Stimulated activated CD4-positive, alpha-beta T cell treated with anti-CD3 and anti-CD28 coated beads, TNF-alpha, amount 100 ng/mL, for 4 hours (primary cell): ENCODE measurements at places on chromosomes 12 and 14.

DNA sequence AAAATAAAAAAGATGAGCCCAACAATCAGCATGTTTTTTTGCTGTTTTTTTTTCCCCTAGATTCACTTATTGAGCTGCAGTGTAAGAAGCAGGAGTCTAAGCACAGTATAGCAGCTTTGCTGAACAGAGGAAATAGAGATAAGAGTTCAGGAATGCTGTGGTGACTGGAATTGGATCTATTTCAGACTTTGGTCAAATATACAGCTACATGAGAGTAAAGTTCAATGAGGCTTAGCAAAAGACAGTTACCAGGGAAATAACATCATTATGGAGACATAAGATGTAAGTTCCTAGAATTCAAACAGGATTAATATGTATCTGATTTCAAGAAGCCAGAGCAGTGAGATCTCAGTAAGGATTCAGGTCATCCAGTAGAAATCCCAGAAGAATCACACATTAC is 613.0 kb downstream of the RPS29 start:
- no peak for DNase-seq

- DNase-seq: no peak
Measured at GRCh38 chr12:53860426-53861345, 77.9 kb upstream of the HOXC13 start.

- DNase-seq: no peak
Measured at GRCh38 chr12:46452061-46452615, 79.6 kb upstream of the SLC38A2 start.

DNA sequence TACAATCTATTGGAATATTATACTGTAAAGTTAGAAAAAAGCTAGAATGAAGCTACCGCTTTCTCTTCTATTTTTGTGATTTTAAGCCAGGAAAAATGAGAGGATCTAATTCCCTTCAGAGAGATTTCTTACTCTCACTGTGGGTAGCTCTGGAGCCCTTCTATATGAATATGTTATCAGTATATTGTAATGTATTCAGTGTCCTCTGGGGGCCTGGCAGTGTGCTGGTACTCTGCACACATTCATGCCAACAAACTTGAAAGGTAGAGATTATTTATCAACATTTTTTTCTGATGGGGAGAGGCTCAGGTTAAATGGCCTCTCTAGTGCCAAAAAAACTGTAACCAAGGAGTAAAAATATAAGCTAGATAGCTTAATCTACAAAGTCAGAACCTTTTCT is 292.8 kb downstream of the TTC6 start:
- DNase-seq: no peak

- no peak for DNase-seq
Measured at GRCh38 chr12:100199023-100199346, 1.6 kb upstream of the ACTR6 start.

GRCh38 chr12:55636116-55636655 is 506 bp upstream of the OR10P1 start:
- no peak for DNase-seq

- no peak for DNase-seq
Measured at GRCh38 chr14:23380197-23380914, 3.5 kb downstream of the CMTM5 start.

DNA sequence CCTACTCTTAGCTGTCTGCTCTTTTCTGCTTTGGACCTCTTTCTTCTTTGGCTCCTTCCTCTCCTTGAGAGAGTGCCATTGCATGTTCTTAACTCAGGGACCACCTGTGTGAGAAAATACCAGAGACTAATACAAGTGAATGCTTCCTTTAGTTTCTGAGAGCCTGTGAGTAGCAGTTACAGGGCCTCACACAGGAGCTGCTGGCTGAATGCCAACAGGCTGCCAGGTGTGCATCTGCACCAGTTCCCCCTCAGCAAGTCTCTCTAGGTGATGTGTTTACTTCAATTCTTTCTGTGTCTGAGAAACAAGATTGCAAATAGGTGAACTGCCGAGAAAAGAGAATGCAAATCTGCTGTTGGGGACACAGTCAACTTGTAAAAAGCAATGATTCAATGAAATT is 108.2 kb downstream of the STXBP6 start:
- DNase-seq: no peak

DNA sequence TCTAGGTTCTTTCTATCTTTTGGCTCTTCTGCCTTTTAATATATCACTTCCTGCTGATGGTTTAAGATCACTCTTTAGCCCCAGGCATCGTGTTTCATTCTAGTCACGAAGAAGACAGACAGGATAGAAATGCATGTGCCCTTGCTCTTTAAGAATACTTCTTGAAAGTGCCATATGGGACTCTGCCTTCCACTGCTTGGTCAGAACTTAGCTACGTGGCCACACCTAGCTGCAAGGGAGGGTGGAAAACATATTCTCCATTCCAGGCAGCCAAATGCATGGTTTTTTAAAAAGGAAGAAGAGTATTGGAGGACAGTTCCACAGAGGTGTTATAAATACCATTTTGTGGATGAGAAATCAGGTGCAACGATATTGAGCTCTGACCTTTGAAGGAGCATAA is 143.3 kb downstream of the KLRB1 start:
- DNase-seq: no peak

GRCh38 chr12:127205781-127206555 is 1061.0 kb upstream of the TMEM132C start:
- no peak for DNase-seq

- DNase-seq: no peak
Measured at GRCh38 chr14:48275301-48275700, 599.9 kb upstream of the MDGA2 start.

DNA sequence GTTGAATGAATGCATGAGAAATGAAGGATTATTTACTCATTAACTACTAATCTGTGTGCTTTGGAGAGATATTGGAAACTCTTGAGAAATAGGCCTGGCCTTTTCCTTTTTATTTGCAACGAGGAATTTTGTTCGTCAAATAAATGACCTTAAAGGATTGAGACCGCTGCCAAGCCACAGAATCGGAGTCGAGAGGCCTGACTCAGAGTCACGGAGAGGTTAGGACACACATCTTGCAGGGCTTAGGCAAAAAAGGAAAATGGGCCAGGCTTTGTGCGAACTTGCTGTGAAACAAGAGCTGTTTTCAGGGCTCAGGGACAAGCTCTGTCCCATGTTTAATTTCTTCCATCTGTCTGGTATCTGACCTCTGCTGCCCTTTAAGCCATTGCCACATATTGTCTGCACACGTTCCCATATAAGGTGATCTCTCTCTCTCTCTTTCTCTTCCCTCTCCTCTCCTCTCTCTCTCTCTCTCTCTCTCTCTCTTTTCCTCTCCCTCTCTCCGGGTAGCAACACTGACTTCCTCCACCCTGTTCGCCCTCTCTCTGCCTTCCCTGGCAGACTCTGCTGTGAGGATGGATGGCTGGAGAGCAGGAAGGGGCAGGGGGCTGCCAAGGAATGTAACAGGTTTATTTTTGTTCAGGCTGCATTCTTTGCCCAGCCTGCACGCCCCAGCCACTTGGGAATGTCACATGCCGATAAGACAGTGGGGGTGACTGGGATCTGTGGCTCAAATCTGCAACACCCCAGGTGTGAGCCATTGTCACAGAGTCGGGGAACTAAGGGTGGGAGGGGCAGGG is 14.9 kb upstream of the IFT81 start:
- DNase-seq: no peak

DNA sequence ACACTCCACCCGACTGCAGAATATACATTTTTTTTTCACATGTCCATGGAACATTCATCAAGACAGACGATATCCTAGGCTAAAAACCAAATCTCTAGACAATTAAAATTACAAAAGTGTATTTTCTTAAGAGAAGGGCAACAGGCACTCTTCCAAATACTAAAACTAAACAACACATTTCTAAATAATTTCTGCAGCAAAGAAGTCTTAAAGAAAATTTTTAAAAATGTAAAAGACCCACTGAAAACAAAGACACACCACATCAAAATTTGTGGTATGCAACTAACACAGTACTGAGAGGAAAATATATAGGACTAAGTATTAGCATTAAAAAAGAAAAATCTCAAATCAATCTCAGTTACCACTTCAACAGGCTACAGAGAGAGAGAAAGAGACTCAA is 570.0 kb downstream of the SLC16A7 start:
- DNase-seq: no peak

GRCh38 chr12:1918081-1918883 is at the start of gene CACNA2D4:
Gene CACNA2D4, minus strand, starts transcription at chr12:1918652. Its CDS starts 179 bp downstream, at chr12:1918473.
- DNase-seq: no peak

DNA sequence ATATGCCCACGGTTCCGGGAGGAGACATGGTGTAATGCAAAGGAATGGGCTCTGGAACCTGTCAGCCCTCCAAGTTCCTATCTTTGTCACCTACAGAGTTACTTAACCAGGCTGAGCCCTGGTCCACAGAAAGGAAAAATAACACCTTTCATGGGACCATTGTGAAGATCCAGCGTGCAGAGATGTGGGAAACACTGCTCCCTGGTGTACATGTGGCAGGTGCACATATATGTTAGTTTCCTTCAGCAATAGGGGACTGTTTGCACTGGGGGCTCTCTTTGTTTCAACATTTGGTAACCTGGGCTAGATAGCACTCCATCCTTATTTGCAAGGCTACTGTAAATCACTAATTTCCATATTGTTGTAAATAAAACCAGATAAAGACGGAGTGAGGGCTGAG is 72.3 kb downstream of the ANO2 start:
- DNase-seq: no peak

DNA sequence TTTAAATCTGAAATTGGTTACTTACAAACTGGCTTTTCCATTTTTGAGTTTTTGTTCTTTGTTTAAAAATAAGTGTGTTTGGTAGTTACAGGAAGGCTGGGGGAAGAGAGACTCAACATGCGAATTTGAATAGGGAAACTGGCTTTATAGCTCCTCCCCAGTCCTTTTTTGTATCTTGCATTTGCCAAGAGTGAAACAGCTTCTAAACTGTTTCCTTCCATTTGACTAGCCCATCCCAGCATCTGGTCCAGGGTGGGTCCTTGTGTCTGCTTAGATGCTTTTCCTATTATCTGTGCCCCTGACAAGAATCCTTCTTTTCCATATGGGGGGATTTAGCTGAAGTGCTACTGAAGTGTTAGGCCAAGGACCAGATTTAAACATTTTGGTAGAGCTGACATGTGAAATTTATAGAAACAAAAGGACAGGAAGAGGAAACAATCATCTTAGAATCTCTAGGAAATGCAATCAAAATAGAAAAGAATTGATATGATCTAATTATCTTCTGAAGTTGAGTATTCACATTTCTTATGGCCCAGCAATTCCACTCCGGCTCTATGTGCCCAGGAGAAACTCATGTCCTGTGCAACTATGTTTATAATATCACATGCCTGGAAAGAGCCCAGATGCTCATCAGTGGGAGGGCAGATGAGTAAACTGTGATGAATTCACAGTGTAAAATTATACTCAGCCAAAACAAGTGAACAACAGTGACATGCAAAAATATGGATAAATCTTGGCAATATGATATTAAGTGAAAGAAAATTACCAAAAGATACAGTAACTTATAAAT is 7.4 kb downstream of the SMOC1 start:
- no peak for DNase-seq

DNA sequence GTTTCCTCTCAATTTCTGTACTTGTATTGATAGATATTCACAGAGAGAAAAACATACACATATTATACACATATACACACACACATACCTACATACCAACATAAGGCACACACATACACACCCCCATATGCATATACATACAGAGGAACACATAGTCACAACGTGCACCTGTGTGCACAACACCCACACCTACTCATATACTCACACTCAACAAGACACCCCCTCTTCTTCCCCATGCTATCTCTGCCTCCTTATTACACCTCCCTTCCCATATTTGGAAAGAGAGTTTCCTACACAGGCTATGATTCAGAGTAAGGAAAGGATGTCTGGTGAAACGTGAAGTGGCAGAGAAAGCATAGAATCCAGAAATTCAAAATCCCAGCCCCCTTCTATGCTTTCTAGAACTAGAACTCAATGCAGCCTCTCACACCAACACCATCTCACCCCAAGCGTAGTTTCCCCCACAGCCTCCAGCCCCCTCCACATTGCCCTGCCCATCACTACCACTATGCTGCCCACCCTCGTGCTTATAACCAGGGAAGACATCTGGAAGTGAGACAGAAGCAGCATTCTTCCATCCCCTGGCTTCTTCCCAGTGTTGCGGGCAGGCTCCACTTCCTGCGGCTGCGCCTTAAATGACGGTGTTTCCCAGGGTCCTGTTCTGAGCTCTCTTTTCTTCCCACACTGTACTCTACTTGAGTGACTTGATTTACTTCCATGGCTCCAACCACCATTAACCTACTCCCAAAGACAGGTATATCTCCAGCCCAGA is 2.4 kb downstream of the RNASE8 start:
- no peak for DNase-seq

DNA sequence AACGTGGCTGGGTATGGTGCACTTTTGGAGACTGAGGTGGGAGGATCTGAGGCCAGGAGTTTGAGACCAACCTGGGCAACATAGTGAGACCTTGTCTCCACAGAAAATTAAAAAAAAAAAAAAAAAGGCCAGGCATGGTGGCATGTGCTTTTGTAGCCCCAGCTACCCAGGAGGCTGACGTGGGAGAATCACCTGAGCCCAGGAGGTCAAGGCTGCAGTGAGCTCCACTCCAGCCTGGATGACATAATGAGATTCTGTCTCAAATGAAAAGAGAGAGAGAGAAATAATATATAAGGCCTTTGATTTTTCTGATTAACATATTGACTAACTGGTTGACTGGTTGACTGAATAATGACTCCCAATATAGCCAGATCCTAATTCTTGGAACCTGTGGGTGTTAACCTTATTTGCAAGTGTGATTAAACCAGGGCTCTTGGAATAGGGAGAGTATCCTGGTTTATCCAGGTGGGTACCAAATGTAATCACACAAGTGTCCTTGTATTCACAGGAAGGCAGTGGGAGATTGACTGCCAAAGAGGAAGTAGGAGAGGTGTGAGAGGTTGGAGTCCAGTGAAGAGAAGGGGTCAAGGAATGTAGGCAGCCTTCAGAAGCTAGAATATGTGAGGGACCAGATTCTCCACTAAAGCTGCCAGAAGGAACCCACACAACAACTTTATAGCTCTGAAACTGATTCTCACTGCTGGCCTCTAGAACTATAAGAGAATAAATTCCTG is 12.0 kb downstream of the YY1 start:
- DNase-seq: no peak

GRCh38 chr12:47740606-47741339 is 15.5 kb upstream of the ENDOU start:
- no peak for DNase-seq

DNA sequence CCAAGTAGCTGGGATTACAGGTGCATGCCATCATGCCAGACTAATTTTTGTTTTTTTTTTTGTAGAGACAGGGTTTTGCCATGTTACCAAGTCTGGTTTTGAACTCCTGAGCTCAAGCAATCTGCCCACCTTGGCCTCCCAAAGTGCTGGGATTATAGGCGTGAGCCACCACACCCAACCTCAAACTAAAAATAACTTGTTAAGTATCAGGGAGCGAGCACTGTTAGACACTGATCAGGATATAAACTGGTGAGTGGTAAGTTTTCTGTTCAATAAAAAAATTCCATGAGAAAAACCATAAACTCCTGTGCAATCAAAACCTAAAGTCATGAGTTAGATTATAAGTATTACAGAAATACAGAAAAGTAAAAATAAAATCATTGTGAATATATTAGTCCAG is 44.6 kb upstream of the SYCP3 start:
- no peak for DNase-seq

GRCh38 chr12:54311051-54311450 is 10.2 kb upstream of the NFE2 start:
- DNase-seq: no peak
